T1000 (cell line): ENCODE measurements at places on chromosomes 6 and 20.
A peak's percentile ranks its signal among the peaks of the same experiment; 100 is the strongest.

DNA sequence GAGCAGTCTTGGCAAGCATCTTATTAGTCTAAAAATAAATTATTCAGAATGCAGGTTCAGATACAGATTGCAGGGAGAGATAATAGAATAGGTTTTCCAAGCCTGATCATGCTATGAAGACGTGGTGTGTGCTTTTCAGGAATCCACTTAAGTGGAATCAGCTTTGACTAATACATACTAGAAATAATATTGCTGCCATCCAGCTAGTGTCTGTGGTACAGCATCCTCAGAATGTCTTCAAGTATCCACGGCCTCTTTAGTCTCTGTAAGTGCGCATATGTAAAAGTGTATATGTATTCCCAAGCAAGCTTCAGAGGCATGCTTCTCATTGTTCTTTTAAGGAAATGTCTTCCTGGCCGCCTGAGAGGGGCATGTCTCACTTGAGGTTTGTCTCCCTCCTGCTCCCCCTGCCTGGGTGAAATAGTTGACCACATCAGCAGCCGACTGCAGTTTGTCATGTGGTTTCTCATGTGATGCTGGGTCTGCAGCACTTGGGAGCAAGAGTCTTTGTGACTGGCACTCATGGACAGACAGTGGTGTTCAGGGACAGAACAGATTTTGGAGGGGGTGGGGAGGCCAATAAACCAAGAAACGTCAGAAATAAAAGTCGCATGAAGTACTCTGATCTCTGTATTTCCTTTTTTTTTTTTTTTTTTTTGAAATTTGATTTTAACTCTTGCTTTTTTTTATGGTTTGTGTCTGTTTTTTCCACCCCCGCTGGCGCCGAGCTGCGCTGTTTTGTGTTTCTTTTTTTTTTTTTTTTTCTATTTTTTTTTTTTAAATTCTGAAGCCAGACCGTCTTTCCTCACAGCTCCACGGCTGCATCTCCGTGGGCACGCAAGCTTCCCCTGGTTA is 150.8 kb downstream of the PRL start:
- DNase-seq = no peak

DNA sequence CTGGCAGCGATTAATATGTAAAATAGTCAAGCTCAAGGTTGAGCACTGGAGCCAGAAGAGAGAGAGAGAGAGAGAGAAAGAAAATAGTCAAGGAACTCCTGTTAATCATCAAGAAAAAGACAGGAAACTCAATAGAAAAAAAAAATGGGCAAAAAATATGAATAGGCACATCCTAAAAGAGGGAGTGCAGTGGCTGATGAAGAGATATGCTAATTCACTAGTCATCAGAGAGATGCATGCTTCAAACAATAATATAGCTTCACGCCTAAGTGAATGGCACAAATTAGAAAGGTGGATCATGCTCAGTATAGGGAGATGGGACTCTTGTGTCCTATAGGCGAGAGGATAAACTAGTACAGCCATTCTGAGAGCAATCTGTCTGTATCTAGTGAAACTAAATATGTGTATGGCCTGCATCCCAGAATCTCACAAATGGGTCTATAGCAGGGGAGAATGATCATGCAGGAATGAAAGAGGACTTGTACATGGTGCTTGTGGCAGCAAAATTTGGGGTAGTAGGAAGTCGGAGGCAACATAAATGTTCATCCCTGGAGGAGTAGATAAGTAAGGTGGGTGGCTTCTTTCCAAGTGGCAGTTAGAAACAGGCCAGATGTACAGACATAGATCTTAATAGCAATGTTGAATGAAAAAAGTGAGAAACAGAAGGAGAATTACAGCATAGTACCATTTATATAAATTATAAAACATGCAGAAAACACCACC is 176.8 kb downstream of the VEGFA start:
- no peak for DNase-seq

DNA sequence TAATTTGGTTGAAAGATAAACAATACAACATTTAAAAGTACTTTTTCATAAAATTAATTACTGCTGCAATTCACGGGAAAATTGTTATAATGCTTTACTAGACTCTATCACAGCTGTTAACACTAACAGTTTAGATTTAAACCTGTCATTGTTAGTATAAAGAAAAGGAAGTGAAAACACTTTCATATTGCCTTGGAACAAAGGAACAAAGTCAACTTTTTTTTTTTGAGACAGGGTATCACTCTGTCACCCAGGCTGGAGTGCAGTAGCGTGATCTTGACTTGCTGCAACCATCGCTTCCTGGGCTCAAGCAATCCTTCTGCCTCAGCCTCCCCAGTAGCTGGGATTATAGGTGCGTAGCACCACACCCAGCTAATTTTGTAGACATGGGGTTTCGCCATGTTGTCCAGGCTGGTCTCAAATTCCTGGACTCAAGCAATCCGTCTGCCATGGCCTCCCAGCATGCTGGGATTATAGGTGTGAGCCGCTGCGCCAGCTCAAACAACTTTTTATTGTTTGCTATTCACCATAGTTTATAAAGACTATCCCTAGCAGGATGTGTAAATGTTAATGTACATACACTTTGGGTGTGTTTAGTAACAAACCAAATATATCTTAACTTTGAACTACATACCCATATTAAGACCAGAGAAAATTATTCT is 22.1 kb downstream of the SLC35A1 start:
- DNase-seq = no peak

- no peak for DNase-seq
These were observed 9.2 kb downstream of the TMC2 start for GRCh38 chr20:2545594-2545993.

GRCh38 chr20:57473246-57474048 is 51.5 kb downstream of the CTCFL start:
- DNase-seq = no peak

- DNase-seq = no peak
These were observed 74.4 kb upstream of the FOXC1 start for GRCh38 chr6:1535295-1535694.

- DNase-seq = no peak
These were observed 24.1 kb upstream of the IPCEF1 start for GRCh38 chr6:154380741-154381140.

GRCh38 chr6:135935941-135936601 is 84.6 kb downstream of the PDE7B start:
- no peak for DNase-seq

- no peak for DNase-seq
These were observed 108.4 kb downstream of the ARID1B start for GRCh38 chr6:156885562-156885961.

DNA sequence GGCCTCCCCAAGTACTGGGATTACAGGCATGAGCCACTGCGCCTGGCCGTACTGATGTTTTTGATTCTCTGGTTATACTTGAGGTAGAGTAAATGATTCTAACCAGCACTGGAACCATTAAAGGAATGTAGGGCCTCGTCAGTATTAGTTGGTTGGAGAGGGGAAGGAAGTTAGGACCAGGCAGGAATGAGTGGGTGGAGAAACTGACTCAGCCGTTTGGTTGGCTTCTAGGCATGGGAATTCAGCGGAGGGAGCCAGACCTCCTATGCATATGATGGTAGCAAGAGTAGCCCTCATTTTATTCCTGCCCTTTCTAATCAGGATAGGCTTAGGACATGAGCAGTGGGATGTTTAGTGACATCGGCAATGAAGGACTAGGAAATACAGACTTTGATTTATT is 19.0 kb upstream of the SERINC3 start:
- DNase-seq = no peak

GRCh38 chr6:37517411-37517812 is 17.7 kb upstream of the CCDC167 start:
- no peak for DNase-seq

DNA sequence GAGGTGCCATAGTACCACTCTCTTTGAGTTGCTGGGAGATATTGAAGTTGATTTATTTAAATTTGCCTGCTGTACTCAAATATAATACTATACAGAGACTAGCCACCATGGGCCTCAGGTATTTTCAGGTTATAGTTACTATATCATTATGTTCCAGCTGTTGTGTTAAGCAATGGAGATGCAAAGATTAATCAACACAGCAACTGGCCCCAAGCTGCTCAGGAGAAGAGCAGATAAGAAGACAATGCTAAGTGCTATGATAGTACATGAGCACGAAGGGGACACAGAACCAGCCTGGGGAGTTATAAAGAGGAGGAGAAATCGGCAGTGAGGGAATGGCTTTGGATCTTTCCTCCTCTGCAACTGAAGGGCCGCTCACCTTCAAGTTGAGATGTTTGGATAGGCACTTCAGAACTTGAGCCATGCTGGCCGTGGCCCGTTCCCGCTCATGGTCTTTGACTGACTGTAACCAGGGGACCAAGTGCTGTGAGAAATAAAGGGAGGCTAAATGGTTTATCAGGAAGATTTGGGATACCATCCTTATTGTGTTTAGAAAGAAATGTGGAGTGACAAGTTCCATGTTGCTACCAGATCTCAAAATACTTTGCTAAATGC is 24.3 kb upstream of the RPN2 start:
- DNase-seq = no peak

GRCh38 chr20:51486197-51487005 is 56.1 kb downstream of the NFATC2 start:
- no peak for DNase-seq

DNA sequence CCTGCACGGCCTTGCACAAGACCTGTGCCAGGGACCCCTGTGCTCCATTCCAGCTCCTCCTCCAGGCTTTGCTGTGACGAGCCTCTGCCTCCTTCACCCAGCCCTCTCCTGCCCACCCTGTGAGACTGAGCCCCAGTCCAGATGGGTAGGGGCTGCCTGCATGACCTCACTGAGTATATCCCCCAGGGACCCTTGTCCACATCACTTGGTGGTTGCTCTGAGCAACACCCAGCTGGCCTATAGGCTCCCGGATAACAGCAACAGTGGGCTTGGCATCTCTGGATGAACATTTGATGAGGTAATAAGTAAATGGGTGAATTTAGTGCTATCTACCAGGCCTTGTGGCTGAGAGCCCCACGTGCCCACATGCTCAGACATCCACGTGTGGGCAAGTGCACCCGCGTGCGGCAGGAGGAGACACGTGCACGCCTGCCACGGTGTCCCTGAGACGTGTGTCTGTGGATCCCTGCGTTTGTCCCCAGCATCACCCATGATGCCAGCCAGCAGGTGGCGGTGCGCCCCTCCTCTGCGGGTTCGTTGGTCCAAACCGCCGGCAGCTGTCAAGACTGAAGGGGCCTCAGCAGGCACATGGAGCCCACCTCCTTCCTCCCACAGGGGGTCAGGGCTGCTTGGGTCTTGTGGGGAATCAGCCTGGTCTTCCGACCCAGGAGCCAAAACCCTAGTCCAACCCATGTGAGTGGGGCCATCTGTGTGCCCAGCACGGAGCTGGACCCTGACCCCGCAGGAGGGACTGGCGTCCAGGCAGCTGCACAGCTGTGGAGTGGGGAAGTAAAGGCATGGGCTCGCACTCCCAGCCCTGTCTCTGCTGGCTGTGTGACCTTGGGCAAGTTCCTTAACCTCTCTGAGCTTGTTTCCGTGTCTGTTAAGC is 45.9 kb downstream of the FGD2 start:
- peak; percentile 78 for DNase-seq

- DNase-seq = no peak
These were observed 37.5 kb downstream of the ELMO2 start for GRCh38 chr20:46368902-46369268.

DNA sequence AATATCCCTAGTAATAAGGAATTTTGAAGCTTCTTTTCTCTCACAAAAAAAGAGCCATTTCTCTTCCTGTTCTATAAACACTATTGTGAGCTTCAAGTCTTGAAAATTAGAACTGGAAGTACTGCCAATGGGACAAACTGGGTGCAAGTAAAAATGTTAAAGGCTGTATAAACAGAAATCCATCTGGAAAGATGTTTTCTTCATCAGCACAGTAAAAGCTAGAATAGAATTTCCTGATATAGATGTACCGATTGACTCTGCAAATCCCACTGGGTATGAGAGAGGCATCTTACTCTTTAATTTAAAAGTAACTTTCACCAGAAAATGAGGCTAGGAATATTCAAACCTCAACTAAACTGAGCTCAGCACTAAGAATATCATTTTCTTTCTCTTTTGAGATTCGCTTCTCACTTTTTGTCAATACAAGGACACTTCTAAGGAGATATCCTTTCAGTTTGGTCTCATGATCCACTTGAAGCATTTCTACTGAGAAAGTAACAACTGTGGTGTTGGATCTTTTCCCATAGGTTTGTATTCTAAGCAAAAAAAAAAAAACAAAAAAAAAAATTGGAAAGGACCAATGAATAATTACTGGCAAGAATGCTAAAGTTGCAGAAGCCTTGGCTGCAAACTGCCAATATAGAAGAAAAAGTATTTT is 169.0 kb upstream of the PRDM1 start:
- no peak for DNase-seq

- no peak for DNase-seq
These were observed 1117.9 kb upstream of the FLRT3 start for GRCh38 chr20:15455279-15455678.

GRCh38 chr20:45098103-45098773 is 2.7 kb downstream of the KCNS1 start:
- DNase-seq = no peak

DNA sequence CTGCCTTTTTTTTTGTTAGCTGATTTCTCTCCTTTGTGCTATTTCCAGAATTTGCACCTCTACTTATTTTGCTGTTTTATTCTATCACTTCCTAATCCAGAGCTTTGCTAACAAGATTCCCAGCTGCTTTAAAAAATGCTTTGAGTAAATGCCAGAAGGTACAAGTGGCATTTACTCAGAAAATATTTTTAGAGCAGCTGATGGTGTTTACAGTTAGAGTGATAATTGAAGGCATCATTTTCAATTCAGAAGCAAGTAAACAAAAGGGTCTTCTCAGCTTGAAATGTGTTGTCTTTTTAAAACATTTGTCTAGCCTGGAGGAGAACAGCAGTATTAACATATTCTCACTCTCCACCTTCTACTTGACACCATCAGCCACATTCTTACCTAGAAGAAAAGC is 99.9 kb downstream of the OTOR start:
- DNase-seq = no peak

DNA sequence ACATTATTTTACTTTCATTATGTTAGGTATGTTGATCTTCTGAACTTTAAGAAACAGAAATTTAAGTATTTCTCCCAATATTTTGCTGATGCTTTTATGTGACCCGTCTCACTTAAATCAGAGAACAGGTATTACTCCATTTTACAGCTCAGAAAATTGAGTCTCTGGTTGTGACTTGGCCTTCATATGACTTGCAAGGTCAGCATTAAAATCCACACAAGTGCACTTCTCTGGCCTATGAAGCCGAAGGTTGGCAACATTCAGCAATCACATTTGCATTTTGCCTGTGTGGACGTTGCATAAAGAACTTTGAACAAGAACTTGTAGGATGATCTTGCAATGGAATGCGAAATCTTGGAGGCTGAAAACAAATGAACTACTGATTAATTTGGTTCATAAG is 10.1 kb upstream of the MYLIP start:
- DNase-seq = no peak

DNA sequence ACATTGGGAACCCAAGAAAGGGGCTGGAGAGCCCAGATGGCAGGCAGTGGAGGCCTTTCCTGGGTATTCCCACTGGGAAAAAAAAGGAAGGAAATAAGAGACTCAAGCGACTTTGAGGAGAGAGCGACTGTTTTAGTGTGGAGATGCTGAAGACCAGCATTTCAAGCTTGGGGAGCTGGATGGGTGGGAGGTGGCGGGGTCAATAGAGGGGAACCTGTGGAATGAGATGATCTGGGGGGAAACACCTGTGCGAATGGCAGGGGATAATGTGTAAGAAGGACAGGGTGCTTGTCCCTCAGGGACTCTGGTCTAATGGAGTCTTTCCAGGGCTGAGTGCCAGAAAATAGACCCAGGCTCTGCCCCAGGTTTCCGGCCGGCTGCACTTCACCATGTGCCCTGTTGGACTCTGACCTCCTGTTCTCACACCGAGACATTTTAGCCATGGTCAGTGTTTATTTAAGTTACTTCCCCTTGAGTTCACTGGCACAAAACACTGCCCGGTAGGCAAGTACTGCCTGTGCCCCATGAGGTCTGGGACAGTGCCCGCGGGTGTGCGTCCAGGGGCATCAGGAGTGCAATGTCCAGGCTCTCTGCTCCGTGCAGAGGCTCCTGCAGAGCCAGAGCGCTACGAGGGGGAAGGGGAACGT is 50.4 kb upstream of the NKX2-2 start:
- no peak for DNase-seq
